Hematopoietic multipotent progenitor cell treated with erythropoietin and hydrocortisone succinate and interleukin-3 and kit ligand, for 8 days (in vitro differentiated cells): ENCODE measurements at places on chromosomes 7 and 10.
A peak's percentile ranks its signal among the peaks of the same experiment; 100 is the strongest.

GRCh38 chr10:114087655-114088054 is 44.0 kb downstream of the ADRB1 start:
- no peak for DNase-seq

DNA sequence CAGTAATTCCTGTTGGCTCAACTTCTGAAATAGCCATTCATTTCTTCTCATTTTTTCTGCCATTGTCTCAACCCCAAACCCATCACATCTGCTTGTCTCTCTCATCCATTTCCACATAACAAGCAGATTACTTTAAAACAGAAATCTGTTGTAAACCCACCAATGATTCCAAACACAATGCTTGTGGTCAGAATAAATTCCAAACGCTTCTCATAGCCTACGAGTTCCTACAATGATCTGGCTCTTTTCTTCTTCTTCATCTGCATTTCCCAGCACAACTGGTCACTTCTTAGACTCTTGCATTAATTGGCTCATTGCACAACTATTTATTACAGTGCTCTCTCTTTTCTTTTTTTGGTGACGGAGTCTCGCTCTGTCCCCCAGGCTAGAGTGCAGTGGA is 364.1 kb downstream of the GATA3 start:
- no peak for DNase-seq

DNA sequence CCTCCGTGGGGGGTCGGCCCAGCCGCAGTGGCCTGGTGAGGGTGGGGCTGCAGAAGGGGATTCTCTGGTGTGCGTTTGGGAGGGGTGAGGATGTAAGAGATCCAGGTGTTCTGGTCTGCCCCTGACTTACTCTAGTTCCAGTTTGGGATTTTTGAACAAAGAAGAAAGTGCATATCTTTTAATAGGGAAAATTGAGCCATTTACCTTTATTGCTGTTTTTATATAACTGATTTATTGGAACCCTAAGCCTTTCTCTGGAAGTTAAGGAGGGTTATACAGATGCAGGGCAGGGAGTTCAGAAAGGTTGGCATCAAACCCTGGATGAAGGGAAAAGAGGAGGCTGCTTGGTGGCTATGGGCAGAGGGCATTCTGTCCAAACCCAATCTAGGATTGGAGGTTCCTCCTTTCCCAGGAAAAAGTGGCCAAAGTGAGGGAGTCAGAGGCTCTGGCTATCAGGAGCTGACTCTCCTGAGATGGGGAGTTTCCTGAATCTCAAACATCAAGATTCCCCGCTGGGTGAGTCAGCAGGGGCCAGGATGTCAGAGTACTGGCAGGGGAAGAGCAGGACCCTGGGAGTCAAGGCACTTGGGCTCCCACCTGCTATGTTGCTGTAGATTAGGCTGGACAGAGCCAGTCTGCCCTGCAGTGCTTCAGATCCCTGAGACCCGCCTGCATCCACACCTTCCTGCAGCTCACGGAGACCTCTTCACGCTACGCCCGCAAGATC is 67.5 kb downstream of the CLIP2 start:
- DNase-seq, result no peak

DNA sequence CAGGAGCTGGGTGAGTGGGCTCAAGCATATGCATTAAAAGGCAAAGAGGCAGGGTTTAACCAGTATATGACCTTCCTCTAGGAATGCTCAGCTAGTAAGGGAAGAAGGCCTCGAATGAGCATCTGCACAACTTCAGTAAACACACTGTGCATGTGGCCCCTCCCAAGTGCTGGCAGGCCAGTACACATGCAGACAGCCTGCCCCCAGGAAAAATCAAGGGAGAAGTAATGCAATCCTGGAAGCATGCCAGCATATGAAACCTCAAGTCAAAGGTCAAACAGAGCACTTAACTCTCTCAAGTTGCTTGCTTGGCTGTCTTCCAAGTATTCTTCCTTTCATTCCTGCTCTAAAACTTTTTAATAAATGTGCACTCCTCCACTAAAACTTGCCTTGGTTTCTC is 208.4 kb downstream of the ACTR3B start:
- no peak for DNase-seq

GRCh38 chr7:113608782-113609181 is 310.0 kb downstream of the PPP1R3A start:
- no peak for DNase-seq

DNA sequence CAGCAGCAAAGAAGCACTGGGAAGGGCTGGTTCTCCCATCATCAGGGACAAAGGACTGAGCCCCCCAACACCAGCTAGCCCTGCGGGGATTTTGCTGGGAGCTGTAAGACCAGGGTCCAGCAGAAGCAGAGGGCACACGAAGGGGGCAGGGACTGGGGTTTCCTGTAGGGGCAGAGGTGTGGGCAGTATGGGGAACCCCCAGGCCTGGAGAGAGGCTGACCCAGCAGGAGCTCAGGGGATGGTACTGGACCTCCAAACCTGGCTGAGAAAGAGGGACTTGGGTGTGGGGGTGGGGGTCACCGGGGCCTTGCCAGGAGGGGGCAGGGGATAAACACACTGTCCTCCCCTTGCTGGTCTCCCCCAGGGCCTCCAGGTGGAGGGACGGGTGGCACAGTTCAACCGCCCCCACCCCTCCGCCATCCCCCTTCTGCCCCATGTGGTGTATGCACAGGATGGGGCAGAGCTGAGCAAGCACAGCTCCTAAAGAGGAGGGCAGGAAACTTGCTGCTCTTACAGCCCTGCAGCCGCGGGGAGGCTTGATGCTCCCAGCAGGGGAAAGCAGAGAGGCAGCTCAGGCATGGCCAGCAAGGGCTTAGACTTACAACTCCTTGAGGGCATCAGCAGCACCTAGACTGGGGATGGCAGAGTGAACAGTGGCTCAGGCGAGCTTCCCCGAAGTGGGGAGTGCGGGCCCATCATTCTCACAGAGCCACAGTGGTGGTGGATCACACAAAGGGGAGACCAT is 12.4 kb upstream of the RET start:
- no peak for DNase-seq

DNA sequence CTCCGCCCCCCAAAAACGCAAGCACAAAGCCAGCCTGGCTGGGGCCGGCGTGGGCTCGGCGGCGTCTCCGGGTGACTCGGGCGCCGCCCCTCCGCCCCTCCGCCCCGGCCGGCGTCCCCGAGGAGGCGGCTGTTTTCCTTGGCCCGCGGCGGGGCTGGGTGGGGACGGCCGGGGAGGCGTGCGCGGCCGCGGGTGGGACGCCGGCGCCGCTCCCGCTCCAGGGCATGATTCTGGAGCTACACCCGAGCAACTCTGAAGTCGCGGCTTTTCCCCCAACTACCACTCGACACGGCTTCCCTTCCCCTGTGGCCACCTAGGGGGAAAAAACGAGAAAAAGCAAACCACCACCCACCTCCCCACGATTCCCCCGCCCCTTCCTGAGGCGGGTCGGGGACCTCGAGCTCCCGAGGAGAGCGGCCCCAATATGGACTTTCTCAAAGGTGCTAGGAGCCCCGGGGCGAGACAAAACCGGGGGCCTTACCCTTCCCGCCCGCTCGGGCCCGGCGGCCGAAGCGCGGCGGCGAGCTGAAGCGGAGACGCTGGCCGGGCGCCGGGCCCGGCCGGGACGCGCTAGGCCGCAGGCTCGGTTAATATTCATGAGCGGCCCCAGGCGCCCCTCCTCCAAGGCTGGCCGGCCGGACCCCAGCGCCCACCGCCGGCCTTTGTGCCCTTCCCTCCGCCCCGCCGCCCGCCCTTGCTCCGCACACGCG is 856 bp downstream of the ARHGAP21 start:
- peak; percentile 61 for DNase-seq

- DNase-seq, result no peak
These were observed 30.4 kb downstream of the VWC2 start for GRCh38 chr7:49803812-49804211.
